ENCODE measurements at places on chromosomes 16 and 17. TPM values are rescaled to one million over a fixed set of nuclear protein-coding genes. Genes with fewer than 3 reads are reported as not detected.
A peak's percentile ranks its signal among the peaks of the same experiment; 100 is the strongest.

The KRTAP17-1 gene
- polyA plus RNA-seq: not detected

- no peak overlapping the region for H3K27ac ChIP-seq
- no peaks in the 10 kb centered on the region for H3K36me3 ChIP-seq
- H3K4me3 ChIP-seq: no peak overlapping the region
- no peaks in the 10 kb centered on the region for H3K4me1 ChIP-seq
Observed at GRCh38 chr16:86844695-86845094, 266.3 kb downstream of the FOXL1 start.

- no peak overlapping the region for H3K27ac ChIP-seq
- H3K4me3 ChIP-seq: no peak overlapping the region
- no peaks in the 10 kb centered on the region for H3K36me3 ChIP-seq
- no peaks in the 10 kb centered on the region for H3K4me1 ChIP-seq
Observed at GRCh38 chr16:48030926-48031325, 124.9 kb downstream of the ABCC12 start.

- H3K36me3 ChIP-seq: no peaks in the 10 kb centered on the region
- no peak overlapping the region for H3K27ac ChIP-seq
- no peaks in the 10 kb centered on the region for H3K27me3 ChIP-seq
- DNase-seq: no peak
- H3K4me1 ChIP-seq: no peaks in the 10 kb centered on the region
Observed at GRCh38 chr16:17607609-17608008, 136.8 kb upstream of the XYLT1 start.

DNA sequence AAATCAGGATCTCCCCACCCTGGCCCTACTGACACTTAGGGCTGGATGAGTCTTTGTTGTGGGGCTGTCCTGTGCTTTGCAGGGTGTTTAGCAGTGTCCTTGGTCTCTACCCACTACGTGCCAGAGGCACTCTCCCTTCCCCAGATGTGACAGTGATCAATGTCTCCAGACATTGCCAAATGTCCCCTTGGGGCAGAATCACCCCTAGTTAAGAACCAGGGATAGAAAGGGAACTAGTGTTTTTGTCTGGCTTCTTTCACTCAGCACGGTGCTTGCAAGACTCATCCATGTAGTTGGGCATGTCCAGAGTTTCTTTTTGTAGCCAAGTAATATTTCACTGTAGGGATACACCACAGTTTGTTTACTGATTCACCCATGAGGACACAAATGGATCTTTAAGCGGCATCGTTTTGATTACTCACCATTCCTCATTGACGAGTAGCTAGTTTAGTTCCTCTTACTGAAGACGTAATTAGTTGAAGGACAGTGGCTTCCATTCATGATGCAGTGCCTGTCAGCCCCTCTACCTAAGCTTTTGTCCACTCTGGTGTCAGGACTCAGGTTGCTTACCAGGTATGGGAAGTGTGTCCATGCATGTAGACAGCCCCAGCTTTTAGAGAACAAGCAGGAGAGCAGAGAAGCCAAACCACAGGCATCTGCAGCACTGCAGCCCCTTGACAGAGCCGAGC is 26.0 kb upstream of the ITGB4 start:
- H3K36me3 ChIP-seq: no peaks in the 10 kb centered on the region
- no peak for DNase-seq
- H3K4me1 ChIP-seq: peaks cover 31% of the 10 kb centered on the region
- H3K27ac ChIP-seq: no peak overlapping the region
- H3K27me3 ChIP-seq: no peaks in the 10 kb centered on the region

The CYGB gene
- polyA plus RNA-seq: 9.9 TPM

GRCh38 chr17:5049314-5049841 is 14.2 kb upstream of the SLC52A1 start:
- no peak for DNase-seq
- no peaks in the 10 kb centered on the region for H3K4me1 ChIP-seq
- H3K4me3 ChIP-seq: no peak overlapping the region
- no peaks in the 10 kb centered on the region for H3K36me3 ChIP-seq
- H3K27me3 ChIP-seq: no peaks in the 10 kb centered on the region

The JPH3 gene
- 3.2 TPM for polyA plus RNA-seq

The TLCD2 gene
- polyA plus RNA-seq: 1.1 TPM

GRCh38 chr17:43431714-43432523 is 33.1 kb downstream of the ARL4D start:
- no peak for DNase-seq
- no peak overlapping the region for H3K27ac ChIP-seq
- no peaks in the 10 kb centered on the region for H3K36me3 ChIP-seq
- H3K4me1 ChIP-seq: no peaks in the 10 kb centered on the region

The SEPTIN1 gene
- 3.9 TPM for polyA plus RNA-seq

The CDH15 gene
- 1.4 TPM for polyA plus RNA-seq

The WSCD1 gene
- 33.8 TPM for polyA plus RNA-seq

DNA sequence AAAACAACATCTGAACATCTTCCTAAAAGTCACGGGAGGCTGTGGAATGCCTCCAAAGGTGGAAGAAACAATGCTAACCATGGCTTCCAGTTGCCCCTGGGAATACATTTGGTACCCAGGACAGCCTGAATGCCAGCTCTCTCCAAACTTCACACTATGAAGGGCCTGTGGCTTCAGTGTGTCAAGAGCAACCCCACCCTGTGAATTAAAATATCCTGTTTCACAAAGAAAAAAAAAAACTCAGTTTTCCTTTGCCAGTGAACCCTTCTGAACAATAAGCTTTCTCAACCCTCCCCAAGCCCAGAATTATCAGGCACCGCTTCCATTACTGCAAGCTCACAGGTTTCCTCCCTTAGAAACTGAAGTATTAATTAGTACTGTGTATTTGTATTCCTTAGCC is 69.8 kb downstream of the SLC39A11 start:
- no peak overlapping the region for H3K4me3 ChIP-seq
- no peaks in the 10 kb centered on the region for H3K4me1 ChIP-seq
- H3K27me3 ChIP-seq: no peaks in the 10 kb centered on the region
- no peaks in the 10 kb centered on the region for H3K36me3 ChIP-seq

GRCh38 chr17:72598695-72599094 is 477.9 kb downstream of the SOX9 start:
- no peak overlapping the region for H3K27ac ChIP-seq
- H3K4me1 ChIP-seq: peaks cover 9% of the 10 kb centered on the region
- H3K27me3 ChIP-seq: no peaks in the 10 kb centered on the region
- no peak for DNase-seq

DNA sequence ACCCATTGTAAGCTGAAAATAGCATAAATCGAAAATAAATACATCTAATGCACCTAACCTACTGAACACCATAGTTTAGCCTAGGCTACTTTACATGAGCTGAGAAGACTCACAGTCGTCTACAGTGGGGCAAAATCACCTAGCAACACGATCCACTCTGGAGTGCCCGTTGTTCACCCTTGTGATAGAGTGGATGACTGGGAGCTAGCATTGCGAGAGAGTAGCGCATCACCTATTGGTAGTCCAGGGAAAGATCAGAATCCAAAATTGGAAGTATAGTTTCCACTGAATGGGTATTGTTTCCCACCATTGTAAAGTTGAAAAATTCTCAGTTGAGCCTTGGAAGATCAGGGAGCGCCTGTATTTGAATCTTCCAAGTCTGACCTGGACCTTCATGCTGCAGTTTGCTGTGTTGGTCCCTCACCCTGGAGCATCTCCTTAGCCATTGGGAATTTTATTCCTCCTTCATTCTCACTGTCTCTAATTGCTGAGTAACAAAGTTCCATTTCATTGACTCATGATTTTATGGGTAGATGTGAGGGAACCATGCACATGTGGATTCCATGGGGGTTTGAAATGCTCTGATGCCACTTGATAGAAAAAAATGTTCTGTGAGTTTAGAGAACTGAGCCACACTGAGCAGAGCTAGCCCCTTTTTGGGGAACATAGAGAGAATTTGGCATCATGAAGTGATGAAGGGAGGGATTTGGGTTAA is 19.6 kb downstream of the AKAP1 start:
- no peaks in the 10 kb centered on the region for H3K36me3 ChIP-seq
- H3K27ac ChIP-seq: no peak overlapping the region
- no peaks in the 10 kb centered on the region for H3K4me1 ChIP-seq
- no peaks in the 10 kb centered on the region for H3K27me3 ChIP-seq

DNA sequence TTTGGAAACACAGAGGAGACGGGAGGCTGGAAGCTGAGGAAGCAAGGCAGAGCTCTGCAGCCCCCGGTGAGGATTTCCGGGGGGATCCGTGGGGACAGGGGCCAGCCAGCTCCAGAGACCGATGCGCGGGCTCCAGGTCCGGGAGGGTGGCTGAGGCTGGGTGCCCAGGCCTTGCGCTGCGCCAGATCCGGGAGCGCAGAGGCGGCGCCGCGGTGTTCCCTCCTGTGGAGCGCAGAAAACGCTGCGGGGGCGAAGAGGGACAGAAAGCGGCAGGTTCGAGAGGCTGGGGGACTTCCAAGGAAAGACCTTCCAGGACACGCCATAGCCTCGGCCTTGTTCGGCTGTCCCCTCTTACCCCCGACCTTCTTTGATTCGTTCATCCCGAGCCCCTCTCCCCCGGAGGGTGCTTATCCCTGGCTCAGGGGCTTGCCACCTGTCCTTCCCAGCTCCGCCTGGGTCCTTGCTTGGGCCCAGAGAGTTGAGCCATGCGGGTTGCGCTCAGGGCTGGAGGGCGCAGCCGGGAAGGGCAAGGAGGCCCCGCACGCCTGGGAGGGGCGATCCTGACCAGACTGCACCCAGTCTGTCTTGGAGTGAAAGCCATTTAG is 697 bp upstream of the SHISA9 start:
- H3K4me1 ChIP-seq: peaks cover 15% of the 10 kb centered on the region
- H3K27me3 ChIP-seq: no peaks in the 10 kb centered on the region
- no peak for DNase-seq
- H3K36me3 ChIP-seq: no peaks in the 10 kb centered on the region

The TP53TG3B gene
- polyA plus RNA-seq: 24.1 TPM

- no peaks in the 10 kb centered on the region for H3K4me1 ChIP-seq
- no peak for DNase-seq
- no peak overlapping the region for H3K27ac ChIP-seq
- H3K4me3 ChIP-seq: no peak overlapping the region
- H3K36me3 ChIP-seq: no peaks in the 10 kb centered on the region
- H3K27me3 ChIP-seq: no peaks in the 10 kb centered on the region
Observed at GRCh38 chr16:74578433-74578832, 28.5 kb downstream of the GLG1 start.

DNA sequence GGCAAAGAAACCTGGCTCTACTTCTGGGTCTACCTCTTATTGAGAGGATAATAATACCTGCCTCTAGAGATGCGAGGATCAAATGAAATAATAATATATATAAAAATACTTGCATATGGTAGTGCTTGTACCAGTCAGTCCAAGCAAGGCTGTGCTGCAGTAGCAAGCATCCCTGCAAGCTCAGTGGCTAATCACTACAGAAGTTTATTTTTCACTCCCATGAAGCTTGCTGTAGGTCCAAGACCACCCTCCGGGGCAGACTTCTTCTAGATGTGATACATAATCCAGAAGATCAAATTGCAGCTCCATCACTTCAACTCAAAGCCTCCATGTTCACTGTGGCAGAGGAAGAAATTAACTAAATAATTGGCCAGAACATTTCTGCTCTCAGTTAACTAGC is 48.9 kb upstream of the NKD1 start:
- H3K4me3 ChIP-seq: no peak overlapping the region
- no peaks in the 10 kb centered on the region for H3K4me1 ChIP-seq
- no peak for DNase-seq
- no peak overlapping the region for H3K27ac ChIP-seq
- H3K27me3 ChIP-seq: no peaks in the 10 kb centered on the region

DNA sequence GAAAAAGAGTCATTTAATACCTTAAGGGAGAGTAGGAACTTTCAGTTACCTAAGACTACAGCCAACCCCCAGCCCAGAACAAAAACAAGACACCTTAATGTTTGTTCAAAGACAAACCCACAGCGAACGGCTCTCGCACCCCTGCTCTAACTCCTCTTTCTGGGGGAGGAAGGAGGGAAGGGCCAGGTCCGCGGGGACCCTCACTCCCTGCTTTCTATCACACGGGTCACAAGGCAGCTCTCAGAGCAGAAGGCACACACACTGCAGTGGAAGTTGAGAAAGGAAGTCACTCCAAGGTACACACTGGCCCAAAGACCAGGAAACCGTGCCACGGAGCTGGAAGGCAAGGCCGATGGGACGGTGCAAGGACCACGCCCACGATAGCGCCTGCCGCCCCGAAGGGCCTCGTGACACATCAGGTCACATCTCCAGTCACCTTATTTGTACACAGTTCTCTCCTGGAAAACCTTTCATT is 10.0 kb downstream of the LITAFD start:
- no peaks in the 10 kb centered on the region for H3K36me3 ChIP-seq
- H3K27me3 ChIP-seq: no peaks in the 10 kb centered on the region
- H3K27ac ChIP-seq: peak overlapping the region; percentile 81
- DNase-seq: peak; percentile 71

The GGT6 gene
- 2.5 TPM for polyA plus RNA-seq

DNA sequence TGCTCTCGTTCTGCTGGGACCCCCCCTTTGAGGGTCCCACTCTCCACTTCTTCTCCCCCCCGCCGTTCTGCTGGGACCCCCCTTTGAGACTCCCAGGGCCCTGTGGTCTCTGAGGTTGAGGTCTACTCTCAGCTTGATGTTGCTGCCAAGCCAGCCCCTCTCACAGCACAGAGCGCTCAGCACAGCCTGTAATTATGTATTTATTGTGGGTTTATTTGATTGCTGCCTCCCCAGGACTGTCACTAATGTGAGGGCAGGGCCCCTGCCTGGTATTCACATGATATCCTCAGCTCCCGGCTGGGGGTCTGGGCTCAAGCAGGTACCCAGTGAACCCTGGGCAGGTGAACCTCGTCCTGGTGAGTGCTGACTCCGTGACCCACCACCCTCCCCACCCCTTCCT is 35.4 kb downstream of the ACTG1 start:
- peaks cover 25% of the 10 kb centered on the region for H3K4me1 ChIP-seq
- no peaks in the 10 kb centered on the region for H3K27me3 ChIP-seq
- no peak overlapping the region for H3K4me3 ChIP-seq
- H3K27ac ChIP-seq: no peak overlapping the region
- DNase-seq: no peak

DNA sequence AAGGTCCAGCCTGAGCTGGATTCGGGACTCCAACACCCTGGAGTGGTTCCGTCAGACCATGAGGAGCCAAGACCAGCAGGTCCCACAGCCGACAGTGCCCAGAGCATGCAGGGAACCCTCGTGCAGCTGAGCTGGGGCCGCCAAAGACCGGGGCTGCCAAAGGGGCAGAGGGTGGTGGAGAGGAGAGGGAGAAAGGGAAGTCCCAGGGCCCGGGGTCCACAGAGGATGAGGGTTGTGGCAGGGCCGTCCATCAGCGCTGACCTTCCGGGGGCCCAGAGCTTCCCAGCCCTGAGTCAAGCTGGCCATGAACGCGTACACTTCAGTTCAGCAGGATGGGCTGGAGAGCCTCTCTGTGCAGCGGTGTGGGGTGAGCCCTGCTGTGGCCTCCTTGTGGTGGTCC is 6.7 kb upstream of the CAPN15 start:
- no peak for DNase-seq
- H3K27ac ChIP-seq: no peak overlapping the region
- H3K4me3 ChIP-seq: no peak overlapping the region
- peaks cover 7% of the 10 kb centered on the region for H3K4me1 ChIP-seq

The TTYH2 gene
- polyA plus RNA-seq: 52.7 TPM

DNA sequence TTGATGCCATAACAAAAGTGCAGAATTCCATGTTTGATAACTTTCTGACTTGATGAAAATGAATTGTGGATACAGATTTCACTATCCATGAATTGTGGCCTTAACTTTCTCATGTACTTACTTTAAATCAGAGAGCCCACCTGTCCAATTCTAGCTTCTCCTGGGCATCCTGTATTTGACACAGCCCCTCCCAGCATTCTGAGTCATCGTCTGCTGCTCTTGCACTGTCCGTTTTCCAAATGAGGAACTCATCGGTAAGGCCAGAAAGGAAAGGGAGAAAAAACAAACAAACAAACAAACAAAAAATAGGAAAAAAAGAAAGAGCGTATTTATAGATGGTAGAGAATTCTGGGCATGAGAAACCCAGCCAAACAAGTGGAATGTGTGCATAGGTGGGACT is 361.6 kb downstream of the WWOX start:
- no peak overlapping the region for H3K27ac ChIP-seq
- H3K27me3 ChIP-seq: no peaks in the 10 kb centered on the region
- no peaks in the 10 kb centered on the region for H3K4me1 ChIP-seq
- H3K4me3 ChIP-seq: no peak overlapping the region
- DNase-seq: no peak
- H3K36me3 ChIP-seq: no peaks in the 10 kb centered on the region

Measured in testis (tissue), 5 donors.